Stimulated activated CD8-positive, alpha-beta memory T cell treated with anti-CD3 and anti-CD28 coated beads, Interleukin-2, amount 100 ng/mL, for 1 hour (primary cell): ENCODE measurements at places on chromosomes 16 and 17.

DNA sequence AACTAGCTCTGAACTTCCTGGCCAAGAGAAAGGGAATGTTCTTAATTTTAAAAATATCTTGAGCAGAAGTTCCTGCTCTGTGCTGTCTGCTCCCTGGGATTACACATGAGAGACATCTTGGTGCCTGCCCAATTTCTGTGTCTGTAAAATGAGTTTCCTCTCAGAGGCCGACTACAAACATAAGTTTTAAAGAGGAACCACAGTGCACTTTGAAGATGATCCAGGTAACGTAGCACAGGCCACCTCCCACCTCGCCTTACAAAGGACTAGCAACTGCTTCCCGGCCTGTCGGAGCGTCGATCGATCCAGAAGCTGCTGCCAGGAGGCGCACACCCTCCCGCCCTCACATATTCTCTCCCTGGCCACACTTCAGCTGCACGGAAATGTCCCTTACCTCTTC, 55.0 kb upstream of the ATP2A3 start:
- no peak for DNase-seq

- DNase-seq = no peak
Measured at GRCh38 chr17:55833306-55833705, 82.5 kb downstream of the PCTP start.

- no peak for DNase-seq
Measured at GRCh38 chr16:48247311-48247710, at the start of gene ABCC11. Gene ABCC11, minus strand, starts transcription at chr16:48247539. Its CDS starts 15,618 bp downstream, at chr16:48231921.

GRCh38 chr16:4401094-4401501, 15.3 kb downstream of the CORO7 start:
- DNase-seq = no peak
